CD4-positive, alpha-beta T cell (primary cell): ENCODE measurements at places on chromosomes 16 and 17.

DNA sequence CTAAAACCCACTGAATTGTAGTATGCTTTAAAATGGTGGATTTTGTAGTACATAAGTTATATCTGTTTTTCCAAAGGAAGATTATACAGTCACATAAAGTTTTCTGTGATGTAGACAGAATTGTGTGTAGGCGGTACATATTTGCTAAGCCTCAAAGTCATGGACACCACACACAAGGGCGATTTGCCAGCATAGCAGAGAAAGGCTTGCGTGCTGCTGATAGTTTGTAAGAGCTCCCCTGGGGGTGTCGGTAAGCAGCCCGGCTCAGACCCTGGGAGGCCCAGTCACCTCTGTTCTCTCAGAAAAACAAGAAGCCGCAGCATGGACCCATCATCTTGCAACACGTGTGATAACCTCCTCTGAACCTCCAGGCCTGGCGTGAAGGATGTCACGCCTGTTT, 38.3 kb upstream of the AKTIP start:
- no peak for DNase-seq

GRCh38 chr16:68272507-68273209, 8.3 kb downstream of the SLC7A6 start:
- peak; percentile 76 for DNase-seq

DNA sequence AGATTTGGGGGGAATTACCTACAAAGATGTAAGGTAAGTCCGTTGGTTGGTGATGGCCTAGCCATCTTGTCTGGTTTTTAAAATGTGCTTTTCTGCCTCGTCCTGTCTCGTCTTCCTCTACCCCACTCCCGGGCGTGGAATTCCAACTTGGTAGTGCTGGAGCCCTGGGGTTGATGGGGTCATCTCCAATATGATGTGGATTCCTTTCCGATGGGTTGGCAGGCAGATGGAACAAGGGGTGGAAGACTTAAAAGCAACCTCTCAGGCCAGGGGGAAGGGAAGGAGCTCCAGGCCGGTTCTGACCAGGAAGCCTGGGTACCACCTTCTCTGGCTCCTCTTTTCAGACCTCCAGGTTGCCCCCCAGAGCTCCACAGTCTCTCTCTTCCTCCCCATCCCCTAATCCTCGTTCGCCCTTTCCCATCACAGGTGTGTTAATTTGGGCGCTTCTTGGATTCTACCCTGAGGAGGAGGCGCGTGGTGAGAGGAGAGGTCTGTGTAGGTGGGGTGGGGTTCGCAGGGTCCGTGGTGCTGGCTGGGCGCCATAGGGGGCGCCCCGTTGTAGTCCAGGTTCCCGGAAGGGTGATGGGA, 5.1 kb upstream of the HOXB2 start:
- DNase-seq, result no peak

- no peak for DNase-seq
Observed at GRCh38 chr16:85078226-85078625, 34.0 kb downstream of the CIBAR2 start.

DNA sequence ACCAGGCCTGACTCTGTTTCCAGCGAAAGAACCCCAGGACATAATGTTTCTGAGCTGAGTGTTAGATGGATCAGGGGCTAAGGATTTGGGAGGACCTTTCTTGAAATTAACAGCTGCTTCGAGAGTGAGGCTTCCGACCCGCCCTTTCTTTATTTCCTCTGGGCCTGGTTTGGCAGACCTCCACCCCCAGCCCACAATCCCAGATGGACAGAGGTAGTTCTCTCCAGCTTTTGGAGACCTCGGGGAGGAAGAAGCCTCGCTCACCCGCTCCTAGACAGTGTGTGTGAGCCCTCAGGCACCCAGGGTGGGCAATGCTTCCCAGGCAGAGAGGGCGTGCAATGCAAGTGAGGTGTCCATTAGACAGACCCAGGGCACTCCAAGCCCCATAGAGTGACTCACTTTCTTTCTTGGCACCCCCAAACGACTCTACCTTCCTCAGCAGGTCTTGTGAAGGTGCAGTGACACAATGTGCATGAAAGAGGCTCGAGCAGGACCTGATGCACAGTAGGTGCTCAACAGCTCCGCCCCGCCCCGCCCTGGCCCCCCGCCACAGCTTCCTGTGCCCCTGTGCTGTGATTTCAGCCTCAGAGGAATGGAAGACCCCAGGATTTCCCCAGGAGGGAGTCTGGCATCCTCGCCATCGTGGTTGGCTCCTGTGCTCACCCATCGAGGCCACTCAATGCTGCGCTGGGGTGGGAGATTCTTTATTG, 50.7 kb upstream of the TOB1 start:
- DNase-seq, result no peak

GRCh38 chr17:39679521-39680192, 8.2 kb downstream of the PGAP3 start:
- peak; percentile 69 for DNase-seq
